Endothelial cell (in vitro differentiated cells): ENCODE measurements at places on chromosomes 2 and 18. TPM values are rescaled to one million over a fixed set of nuclear protein-coding genes. Genes with fewer than 3 reads are reported as not detected.
A peak's percentile ranks its signal among the peaks of the same experiment; 100 is the strongest.

- no peaks in the 10 kb centered on the region for H3K36me3 ChIP-seq
- H3K4me1 ChIP-seq: peaks cover 7% of the 10 kb centered on the region
- no peak for DNase-seq
- H3K27ac ChIP-seq: no peak overlapping the region
- H3K4me3 ChIP-seq: no peak overlapping the region
Measured at GRCh38 chr2:204551512-204551863, 6.2 kb downstream of the PARD3B start.

GRCh38 chr2:222960126-222960525 is 91.9 kb upstream of the KCNE4 start:
- H3K4me1 ChIP-seq: no peaks in the 10 kb centered on the region
- no peaks in the 10 kb centered on the region for H3K36me3 ChIP-seq
- no peak overlapping the region for H3K27ac ChIP-seq
- peaks cover 4% of the 10 kb centered on the region for H3K27me3 ChIP-seq
- DNase-seq: no peak

DNA sequence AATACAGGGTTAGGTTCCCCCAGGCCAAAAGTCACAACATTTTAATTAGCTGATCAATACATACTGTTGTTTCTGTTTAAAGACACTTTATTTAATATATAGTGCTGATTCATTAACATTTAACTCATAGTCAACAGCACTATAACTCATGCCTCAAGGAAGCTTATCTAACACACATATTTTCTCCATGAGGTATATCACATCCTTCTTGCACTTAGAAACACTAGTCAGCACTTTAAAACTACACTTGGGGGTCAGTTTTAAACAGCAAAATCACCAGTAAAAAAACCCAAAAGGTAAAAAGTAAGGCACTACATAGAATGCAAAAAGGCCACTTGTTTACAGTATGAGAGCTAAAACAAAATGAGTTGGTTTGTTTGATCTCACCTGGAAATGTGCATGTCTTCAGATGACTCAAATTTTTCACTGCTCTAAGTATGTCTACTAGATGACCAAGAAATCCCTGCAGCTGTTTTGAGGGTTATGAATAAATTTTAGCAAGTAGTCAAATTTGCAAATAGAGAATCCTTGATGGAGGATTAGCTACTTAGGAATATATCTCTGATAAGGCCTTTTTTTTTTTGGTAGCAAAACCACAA is 54.1 kb upstream of the EPB41L5 start:
- no peak for DNase-seq
- no peak overlapping the region for H3K4me3 ChIP-seq
- no peaks in the 10 kb centered on the region for H3K4me1 ChIP-seq
- no peak overlapping the region for H3K27ac ChIP-seq

DNA sequence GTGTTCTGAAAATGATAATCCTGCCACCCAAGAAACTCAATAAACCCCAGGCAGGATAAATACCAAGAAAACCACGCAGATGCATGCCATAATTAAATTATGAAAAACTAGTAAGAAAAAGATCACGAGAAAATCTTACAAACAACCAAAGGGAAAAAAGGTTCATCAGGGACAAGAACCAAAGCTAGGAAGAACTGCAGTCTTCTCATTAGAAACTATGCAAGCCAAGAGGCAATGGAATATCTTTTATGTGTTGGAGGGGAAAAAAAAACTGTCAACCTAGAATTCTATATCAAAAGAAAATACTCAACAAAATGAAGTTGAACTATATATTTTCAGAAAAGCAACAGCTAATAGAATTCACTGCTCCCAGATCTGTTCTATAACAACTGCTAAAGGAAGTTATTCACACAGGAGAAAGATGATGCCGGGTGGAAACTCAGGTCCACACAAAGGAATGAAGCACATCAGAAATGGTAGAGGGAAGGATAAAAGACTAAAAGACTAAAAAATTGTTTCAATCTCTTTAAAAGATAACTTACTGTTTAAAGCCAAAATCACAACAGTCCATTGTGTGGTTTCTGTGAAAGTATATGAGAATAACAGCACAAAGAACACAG is 55.0 kb downstream of the NDUFA10 start:
- no peaks in the 10 kb centered on the region for H3K4me1 ChIP-seq
- no peak overlapping the region for H3K27ac ChIP-seq
- H3K4me3 ChIP-seq: peak overlapping the region; percentile 42
- no peaks in the 10 kb centered on the region for H3K27me3 ChIP-seq
- no peak for DNase-seq

DNA sequence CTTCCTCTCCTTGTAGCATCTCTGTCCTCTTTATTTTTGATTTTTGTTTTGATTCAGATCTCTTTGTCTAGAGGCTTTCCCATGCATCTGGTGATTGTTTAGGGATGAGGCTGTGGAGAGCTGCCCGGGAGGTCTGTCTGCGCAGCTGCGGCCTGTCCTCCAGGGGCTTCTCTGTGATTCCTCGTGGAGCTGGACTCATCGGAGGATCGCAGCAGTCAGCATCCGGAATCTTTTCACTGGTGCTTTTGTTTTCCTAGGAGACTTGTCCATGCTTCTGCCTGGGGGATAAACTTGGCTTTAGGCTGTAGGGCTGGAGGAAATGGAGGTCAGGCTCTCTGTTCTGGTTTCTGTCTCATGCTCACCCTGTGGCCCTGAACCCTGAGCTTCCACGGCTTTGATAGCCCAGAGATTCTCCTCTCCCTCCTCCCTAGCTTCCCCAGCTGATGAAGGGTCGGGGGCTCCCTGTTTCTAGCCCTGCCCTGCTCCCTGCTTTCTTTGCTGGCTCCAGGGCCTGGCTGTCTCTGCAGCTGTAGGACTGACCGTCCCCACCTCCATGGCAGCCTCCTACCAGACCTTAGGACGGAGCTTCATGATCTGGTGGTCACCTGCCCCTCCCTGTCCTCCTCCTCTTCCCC is 35.5 kb downstream of the ZNF532 start:
- no peak overlapping the region for H3K27ac ChIP-seq
- H3K36me3 ChIP-seq: peaks cover 34% of the 10 kb centered on the region
- peaks cover 9% of the 10 kb centered on the region for H3K27me3 ChIP-seq
- DNase-seq: no peak
- H3K4me1 ChIP-seq: peaks cover 32% of the 10 kb centered on the region

- H3K4me1 ChIP-seq: no peaks in the 10 kb centered on the region
- H3K4me3 ChIP-seq: no peak within 1 kb of the TSS
- no peaks in the 10 kb centered on the region for H3K36me3 ChIP-seq
- no peak within 1 kb of the TSS for H3K27ac ChIP-seq
- H3K27me3 ChIP-seq: no peaks in the 10 kb centered on the region
Measured at GRCh38 chr18:60372596-60372995, at the start of gene MC4R. MC4R (minus strand) TSS chr18:60372775; CDS start chr18:60372349, 426 bp downstream.

GRCh38 chr2:174699993-174700766 is 64.1 kb downstream of the CHRNA1 start:
- H3K4me1 ChIP-seq: peaks cover 3% of the 10 kb centered on the region
- no peak overlapping the region for H3K4me3 ChIP-seq
- no peak overlapping the region for H3K27ac ChIP-seq
- peak; percentile 45 for DNase-seq
- H3K27me3 ChIP-seq: peaks cover 5% of the 10 kb centered on the region

GRCh38 chr2:76977846-76978727 is 544.1 kb downstream of the LRRTM4 start:
- no peaks in the 10 kb centered on the region for H3K36me3 ChIP-seq
- DNase-seq: no peak
- H3K4me1 ChIP-seq: no peaks in the 10 kb centered on the region
- H3K27ac ChIP-seq: no peak overlapping the region
- H3K4me3 ChIP-seq: no peak overlapping the region

DNA sequence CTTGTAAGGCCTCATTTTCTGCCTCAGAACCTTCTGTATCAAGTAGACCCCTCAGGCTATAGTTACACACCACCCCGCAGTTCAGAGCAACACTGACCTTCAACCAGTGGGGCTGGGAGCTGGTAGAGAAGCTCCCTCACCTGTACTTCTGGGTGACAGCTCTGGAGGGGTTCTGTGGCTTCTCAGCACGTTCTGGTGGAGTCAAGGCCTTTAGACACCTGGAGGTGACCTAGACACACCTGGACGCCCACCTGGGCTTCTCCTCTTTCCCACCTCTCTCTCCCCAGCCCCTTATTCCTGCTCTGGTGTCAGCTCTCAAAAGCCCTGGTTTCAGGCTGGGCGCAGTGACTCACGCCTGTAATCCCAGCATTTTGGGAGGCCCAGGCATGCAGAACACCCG is 7.3 kb upstream of the CIB4 start:
- no peaks in the 10 kb centered on the region for H3K36me3 ChIP-seq
- no peak overlapping the region for H3K4me3 ChIP-seq
- H3K4me1 ChIP-seq: no peaks in the 10 kb centered on the region
- H3K27me3 ChIP-seq: peaks cover 3% of the 10 kb centered on the region

DNA sequence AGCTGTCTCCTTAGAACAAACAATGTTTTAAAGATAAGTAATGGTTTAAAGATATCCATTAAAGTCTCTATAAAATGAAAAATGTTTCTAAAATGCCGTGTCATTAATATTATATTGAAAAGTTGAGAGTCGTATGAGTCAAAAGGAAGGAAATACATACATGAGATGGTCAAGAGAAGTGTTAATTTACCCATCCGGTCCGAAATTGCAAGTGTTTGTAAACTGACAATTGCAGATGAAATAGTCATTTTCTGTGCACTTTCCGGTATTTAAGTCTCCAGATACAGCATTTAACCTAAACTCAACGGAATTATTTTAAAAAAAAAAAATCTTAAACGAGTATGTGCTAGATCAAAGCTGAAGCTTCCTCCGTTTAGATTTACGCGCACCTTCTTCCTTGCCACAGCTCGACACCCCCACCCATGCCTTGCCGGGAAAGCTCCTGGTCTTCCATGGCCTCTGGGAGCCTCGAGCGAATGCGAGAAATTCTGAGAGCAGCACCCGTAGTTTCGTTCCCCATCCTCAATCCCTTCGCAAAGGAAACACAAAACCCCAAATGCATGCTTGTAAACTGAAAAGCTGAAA is 1.8 kb downstream of the DSC3 start:
- H3K4me3 ChIP-seq: peak overlapping the region; percentile 94
- peaks cover 9% of the 10 kb centered on the region for H3K36me3 ChIP-seq
- H3K4me1 ChIP-seq: peaks cover 24% of the 10 kb centered on the region
- peaks cover 17% of the 10 kb centered on the region for H3K27me3 ChIP-seq
- peak; percentile 18 for DNase-seq
- no peak overlapping the region for H3K27ac ChIP-seq

- DNase-seq: no peak
- no peaks in the 10 kb centered on the region for H3K4me1 ChIP-seq
- H3K36me3 ChIP-seq: no peaks in the 10 kb centered on the region
Measured at GRCh38 chr2:129101186-129101585, 782.5 kb upstream of the HS6ST1 start.

- H3K4me3 ChIP-seq: no peak overlapping the region
- no peak for DNase-seq
- H3K4me1 ChIP-seq: peaks cover 23% of the 10 kb centered on the region
- peaks cover 27% of the 10 kb centered on the region for H3K36me3 ChIP-seq
- H3K27ac ChIP-seq: peak overlapping the region; percentile 81
Measured at GRCh38 chr2:229856413-229856812, 65.4 kb downstream of the TRIP12 start.

DNA sequence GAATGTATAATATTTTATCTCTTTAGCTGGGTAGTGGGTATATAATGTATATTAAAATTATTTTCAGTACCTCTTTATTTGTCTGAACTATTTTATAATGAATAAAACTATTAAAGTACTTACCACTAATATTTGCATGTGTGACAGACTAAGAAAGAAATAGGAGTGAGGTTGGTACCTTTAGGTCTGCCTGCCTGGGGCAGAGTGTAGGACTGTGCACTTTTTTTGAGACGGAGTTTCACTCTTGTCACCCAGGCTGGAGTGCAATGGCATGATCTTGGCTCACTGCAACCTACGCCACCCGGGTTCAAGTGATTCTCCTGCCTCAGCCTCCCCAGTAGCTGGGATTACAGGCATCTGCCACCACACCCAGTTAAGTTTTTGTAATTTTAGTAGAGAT is 18.8 kb downstream of the NCOA1 start:
- no peak overlapping the region for H3K27ac ChIP-seq
- no peak for DNase-seq
- H3K27me3 ChIP-seq: no peaks in the 10 kb centered on the region

- DNase-seq: no peak
- H3K4me1 ChIP-seq: no peaks in the 10 kb centered on the region
- H3K4me3 ChIP-seq: no peak overlapping the region
- peaks cover 2% of the 10 kb centered on the region for H3K27me3 ChIP-seq
- H3K36me3 ChIP-seq: peaks cover 3% of the 10 kb centered on the region
Measured at GRCh38 chr2:202847693-202848524, 23.7 kb downstream of the ICA1L start.

- H3K36me3 ChIP-seq: peaks cover 11% of the 10 kb centered on the region
- DNase-seq: no peak
- no peak overlapping the region for H3K4me3 ChIP-seq
- H3K27me3 ChIP-seq: peaks cover 10% of the 10 kb centered on the region
Measured at GRCh38 chr18:48806551-48807261, 144.1 kb downstream of the SMAD7 start.

- no peak overlapping the region for H3K4me3 ChIP-seq
- no peak for DNase-seq
- no peak overlapping the region for H3K27ac ChIP-seq
- H3K27me3 ChIP-seq: no peaks in the 10 kb centered on the region
- H3K36me3 ChIP-seq: no peaks in the 10 kb centered on the region
- no peaks in the 10 kb centered on the region for H3K4me1 ChIP-seq
Measured at GRCh38 chr2:143440411-143441012, 311.3 kb downstream of the ARHGAP15 start.

GRCh38 chr2:100140582-100140981 is 1.8 kb downstream of the AFF3 start:
- no peaks in the 10 kb centered on the region for H3K36me3 ChIP-seq
- peaks cover 9% of the 10 kb centered on the region for H3K27me3 ChIP-seq
- no peaks in the 10 kb centered on the region for H3K4me1 ChIP-seq
- no peak overlapping the region for H3K27ac ChIP-seq
- no peak overlapping the region for H3K4me3 ChIP-seq

- H3K27ac ChIP-seq: peak overlapping the region; percentile 93
- H3K36me3 ChIP-seq: peaks cover 5% of the 10 kb centered on the region
- H3K4me3 ChIP-seq: peak overlapping the region; percentile 63
- H3K27me3 ChIP-seq: peaks cover 12% of the 10 kb centered on the region
- peaks cover 33% of the 10 kb centered on the region for H3K4me1 ChIP-seq
Measured at GRCh38 chr2:237603718-237604362, 13.3 kb upstream of the RAB17 start.

GRCh38 chr18:9062418-9062751 is 40.1 kb upstream of the NDUFV2 start:
- H3K4me3 ChIP-seq: no peak overlapping the region
- DNase-seq: no peak
- no peak overlapping the region for H3K27ac ChIP-seq
- H3K36me3 ChIP-seq: no peaks in the 10 kb centered on the region
- peaks cover 1% of the 10 kb centered on the region for H3K27me3 ChIP-seq

DNA sequence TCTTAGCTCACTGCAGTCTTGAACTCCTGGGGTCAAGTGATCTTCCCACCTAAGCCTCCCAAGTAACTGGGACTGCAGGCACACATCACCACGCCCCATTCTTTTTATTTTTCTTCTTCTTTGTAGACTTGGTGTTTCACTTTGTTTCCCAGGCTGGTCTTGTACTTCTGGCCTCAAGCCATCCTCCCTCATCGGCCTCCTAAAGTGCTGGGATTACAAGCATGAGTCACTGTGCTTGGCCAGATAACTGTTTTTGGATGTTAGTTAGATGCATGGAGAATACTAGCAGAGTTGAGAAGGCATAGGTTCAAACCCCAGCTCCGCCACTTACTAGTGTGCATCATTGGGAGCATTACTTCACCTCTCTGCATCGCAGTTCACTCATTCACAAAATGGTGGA is 88.3 kb downstream of the TXNL1 start:
- H3K36me3 ChIP-seq: no peaks in the 10 kb centered on the region
- no peaks in the 10 kb centered on the region for H3K4me1 ChIP-seq
- no peak for DNase-seq

MSGN1 gene
- not detected for total RNA-seq

MOB1A gene
- total RNA-seq: 85.3 TPM

BMPR2 gene
- 88.9 TPM for total RNA-seq

PLEKHH2 gene
- total RNA-seq: 1.6 TPM

FBXO41 gene
- total RNA-seq: 2.1 TPM

DNAH7 gene
- total RNA-seq: 2.6 TPM

DDX1 gene
- 100 TPM for total RNA-seq
